Natural killer cell treated with Interleukin-12 subunit alpha and Interleukin-12 subunit beta and Interleukin-15 and Interleukin-18, amount 100 ng/mL, for 72 hours (primary cell): ENCODE measurements at places on chromosomes 5 and 9. TPM values are rescaled to one million over a fixed set of nuclear protein-coding genes. Genes with fewer than 3 reads are reported as not detected.

DNA sequence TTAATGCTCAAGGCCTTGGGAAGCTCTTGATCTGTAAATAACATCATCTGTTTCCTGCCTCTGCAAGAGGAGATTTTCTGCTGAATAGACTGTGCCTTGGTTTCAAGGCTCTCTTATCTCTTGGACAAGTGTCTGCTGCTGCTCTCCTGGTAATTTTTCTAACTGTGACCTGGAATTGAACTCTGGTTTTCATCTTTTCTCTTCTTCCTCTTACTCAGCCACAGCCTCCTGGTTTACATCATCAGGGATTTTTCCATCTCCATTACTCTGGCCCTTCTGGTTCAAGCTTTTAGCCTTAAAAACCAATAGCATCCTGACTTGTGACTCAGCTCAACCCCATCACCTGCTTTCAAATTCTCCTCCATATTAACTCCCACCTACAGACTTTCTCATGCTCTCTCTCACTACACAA, 49.6 kb upstream of the ITGA1 start:
- peaks cover 9% of the 10 kb centered on the region for H3K36me3 ChIP-seq
- peaks cover 30% of the 10 kb centered on the region for H3K4me1 ChIP-seq
- H3K4me3 ChIP-seq = peak overlapping the region; percentile 9
- H3K27me3 ChIP-seq = peaks cover 3% of the 10 kb centered on the region
- H3K27ac ChIP-seq = no peak overlapping the region

DNA sequence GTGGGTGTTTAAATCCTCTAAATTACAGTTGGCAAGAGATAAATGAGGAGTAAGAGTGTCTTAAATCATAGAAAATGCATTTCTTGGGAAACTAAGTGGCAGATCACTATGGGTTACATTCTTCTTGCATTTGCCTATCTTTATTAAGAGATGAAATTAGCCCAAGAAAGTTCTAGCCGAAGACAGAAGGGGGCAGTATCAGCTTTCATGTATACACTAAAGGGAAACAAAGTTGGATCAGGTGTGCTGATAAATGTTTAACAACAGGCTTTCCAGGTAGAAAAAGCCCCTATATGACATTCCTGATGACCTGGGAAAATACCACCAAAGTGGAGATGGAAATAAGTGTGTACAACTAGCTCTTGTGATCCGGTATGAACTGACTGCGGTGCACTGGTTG, 81.9 kb upstream of the TLR4 start:
- no peak overlapping the region for H3K27ac ChIP-seq
- H3K36me3 ChIP-seq = peaks cover 6% of the 10 kb centered on the region
- no peaks in the 10 kb centered on the region for H3K4me1 ChIP-seq
- H3K4me3 ChIP-seq = no peak overlapping the region

The SLC34A3 gene
- not detected for total RNA-seq

- H3K27me3 ChIP-seq = no peaks in the 10 kb centered on the region
- H3K4me1 ChIP-seq = peaks cover 32% of the 10 kb centered on the region
- no peaks in the 10 kb centered on the region for H3K36me3 ChIP-seq
- H3K27ac ChIP-seq = no peak overlapping the region
Observed at GRCh38 chr9:128720841-128721486, 3.0 kb downstream of the ZDHHC12 start.

GRCh38 chr5:180340856-180341255, 12.3 kb downstream of the GFPT2 start:
- H3K4me3 ChIP-seq = no peak overlapping the region
- no peak overlapping the region for H3K27ac ChIP-seq
- no peak for DNase-seq
- H3K36me3 ChIP-seq = no peaks in the 10 kb centered on the region
- peaks cover 14% of the 10 kb centered on the region for H3K27me3 ChIP-seq
- peaks cover 3% of the 10 kb centered on the region for H3K4me1 ChIP-seq

The NTRK2 gene
- total RNA-seq = 0.24 TPM

DNA sequence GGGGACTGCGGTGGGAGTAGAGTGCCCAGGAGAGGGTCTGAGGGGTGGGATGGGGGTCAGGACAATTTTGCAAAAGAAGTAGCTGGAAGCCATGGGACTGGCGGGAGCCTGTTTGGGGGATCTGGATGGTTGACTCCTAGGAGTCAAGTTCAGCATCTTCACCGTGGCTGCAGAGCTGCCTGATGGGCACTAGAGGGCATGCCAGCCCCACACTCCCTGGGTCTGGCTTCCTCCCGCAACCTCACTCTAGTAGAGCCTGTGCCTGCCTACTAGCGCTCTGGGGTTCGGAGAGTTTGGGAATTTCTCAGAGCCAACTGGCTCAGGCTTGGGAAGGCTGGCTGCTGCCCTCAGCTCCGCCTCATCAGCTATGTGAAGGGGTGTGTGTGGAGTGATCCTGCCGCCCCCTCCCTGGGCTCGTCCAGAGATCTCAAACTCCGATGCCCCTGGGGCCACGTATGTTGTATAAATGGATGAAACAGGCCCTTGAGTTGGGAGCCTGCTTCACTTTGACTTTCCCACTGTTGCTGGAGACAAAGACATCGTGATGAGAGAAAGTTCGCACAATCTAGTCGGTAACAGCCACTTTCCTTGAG, 10.8 kb downstream of the TSPAN17 start:
- H3K27me3 ChIP-seq = peaks cover 4% of the 10 kb centered on the region
- H3K4me1 ChIP-seq = peaks cover 38% of the 10 kb centered on the region
- H3K27ac ChIP-seq = no peak overlapping the region
- no peak for DNase-seq
- H3K4me3 ChIP-seq = peak overlapping the region; percentile 69
- H3K36me3 ChIP-seq = peaks cover 7% of the 10 kb centered on the region

The PAXX gene
- total RNA-seq = 118 TPM

- peaks cover 40% of the 10 kb centered on the region for H3K36me3 ChIP-seq
- no peak overlapping the region for H3K27ac ChIP-seq
- H3K4me1 ChIP-seq = peaks cover 20% of the 10 kb centered on the region
- no peak overlapping the region for H3K4me3 ChIP-seq
Observed at GRCh38 chr5:151132963-151133362, 24.6 kb downstream of the ANXA6 start.

DNA sequence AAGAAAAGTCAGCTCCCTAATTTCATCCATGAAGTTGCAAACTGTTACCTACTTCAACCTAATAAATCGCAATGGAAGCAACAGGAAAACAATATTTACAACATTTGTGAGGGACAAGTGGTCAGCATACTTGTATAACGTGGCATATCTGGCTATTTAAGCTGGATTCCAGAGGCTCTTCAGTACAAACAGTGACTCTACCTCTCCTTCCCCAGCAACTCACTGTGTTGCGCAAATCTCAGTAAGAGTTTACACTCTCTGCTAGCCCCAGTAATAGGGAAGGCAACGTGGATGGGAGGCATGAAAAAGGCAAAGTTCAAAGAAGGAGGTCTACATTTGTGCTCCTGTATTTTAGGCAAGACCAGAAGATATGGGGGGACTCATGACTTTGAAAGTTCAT, 18.9 kb upstream of the SEMA5A start:
- no peaks in the 10 kb centered on the region for H3K27me3 ChIP-seq
- H3K36me3 ChIP-seq = no peaks in the 10 kb centered on the region
- no peak overlapping the region for H3K27ac ChIP-seq
- no peaks in the 10 kb centered on the region for H3K4me1 ChIP-seq
- no peak for DNase-seq

DNA sequence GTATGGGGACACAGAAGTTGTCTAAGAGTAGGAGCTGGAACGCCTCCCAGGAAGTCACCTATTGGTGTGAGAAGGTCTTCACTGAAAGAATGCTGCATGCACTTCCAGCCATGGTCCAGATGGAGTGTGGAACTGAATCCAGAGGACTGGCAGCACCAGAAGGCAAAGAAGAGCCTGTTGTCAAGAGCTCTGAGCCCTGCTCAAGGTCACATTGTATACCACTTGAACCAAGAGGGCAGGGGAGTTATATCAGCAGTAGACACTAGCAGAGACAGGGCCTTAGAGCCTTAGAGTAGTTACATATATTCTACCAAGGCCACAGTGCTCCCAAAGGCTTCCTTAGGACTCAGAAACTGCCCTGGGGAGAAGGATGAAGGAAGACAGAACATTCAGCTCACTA, 130.8 kb upstream of the POC5 start:
- no peak for DNase-seq
- H3K27ac ChIP-seq = no peak overlapping the region
- H3K4me3 ChIP-seq = no peak overlapping the region
- H3K4me1 ChIP-seq = no peaks in the 10 kb centered on the region
- H3K36me3 ChIP-seq = no peaks in the 10 kb centered on the region

The C6 gene
- not detected for total RNA-seq

GRCh38 chr5:160363660-160364395, 6.6 kb downstream of the C1QTNF2 start:
- H3K36me3 ChIP-seq = no peaks in the 10 kb centered on the region
- H3K4me3 ChIP-seq = no peak overlapping the region
- DNase-seq = no peak
- no peak overlapping the region for H3K27ac ChIP-seq
- no peaks in the 10 kb centered on the region for H3K4me1 ChIP-seq
- peaks cover 13% of the 10 kb centered on the region for H3K27me3 ChIP-seq

- no peak for DNase-seq
- no peaks in the 10 kb centered on the region for H3K4me1 ChIP-seq
- H3K27ac ChIP-seq = no peak overlapping the region
- H3K4me3 ChIP-seq = no peak overlapping the region
- H3K27me3 ChIP-seq = peaks cover 9% of the 10 kb centered on the region
- no peaks in the 10 kb centered on the region for H3K36me3 ChIP-seq
Observed at GRCh38 chr5:50953290-50953689, 286.9 kb downstream of the PARP8 start.

GRCh38 chr5:29811914-29812679, 1381.4 kb upstream of the CDH6 start:
- peaks cover 6% of the 10 kb centered on the region for H3K36me3 ChIP-seq
- no peaks in the 10 kb centered on the region for H3K4me1 ChIP-seq
- no peak for DNase-seq
- H3K27me3 ChIP-seq = no peaks in the 10 kb centered on the region
- no peak overlapping the region for H3K4me3 ChIP-seq
- no peak overlapping the region for H3K27ac ChIP-seq

The CACNA1B gene
- total RNA-seq = 0.11 TPM

The CCL19 gene
- not detected for total RNA-seq

The FOXI1 gene
- total RNA-seq = 0.25 TPM

The CTSV gene
- not detected for total RNA-seq

- no peaks in the 10 kb centered on the region for H3K36me3 ChIP-seq
- no peaks in the 10 kb centered on the region for H3K4me1 ChIP-seq
- no peaks in the 10 kb centered on the region for H3K27me3 ChIP-seq
- no peak overlapping the region for H3K4me3 ChIP-seq
Observed at GRCh38 chr9:17185481-17186029, 50.7 kb downstream of the CNTLN start.

- H3K27ac ChIP-seq = no peak overlapping the region
- no peaks in the 10 kb centered on the region for H3K27me3 ChIP-seq
- H3K4me3 ChIP-seq = no peak overlapping the region
- H3K36me3 ChIP-seq = no peaks in the 10 kb centered on the region
- no peak for DNase-seq
Observed at GRCh38 chr9:90033028-90033650, 428.3 kb downstream of the GADD45G start.

GRCh38 chr9:113541019-113541900, 77.7 kb downstream of the RGS3 start:
- DNase-seq = peak; percentile 51
- no peak overlapping the region for H3K4me3 ChIP-seq
- peaks cover 55% of the 10 kb centered on the region for H3K4me1 ChIP-seq
- no peaks in the 10 kb centered on the region for H3K27me3 ChIP-seq
- peak overlapping the region; percentile 44 for H3K27ac ChIP-seq

GRCh38 chr5:102857076-102857818, 102.1 kb downstream of the PAM start:
- peak overlapping the region; percentile 28 for H3K4me3 ChIP-seq
- H3K27me3 ChIP-seq = no peaks in the 10 kb centered on the region
- peak overlapping the region; percentile 94 for H3K27ac ChIP-seq
- DNase-seq = no peak
- H3K4me1 ChIP-seq = peaks cover 66% of the 10 kb centered on the region
- H3K36me3 ChIP-seq = no peaks in the 10 kb centered on the region

The VLDLR gene
- total RNA-seq = 5.9 TPM

The RASGRF2 gene
- total RNA-seq = 2.3 TPM

The WDR38 gene
- not detected for total RNA-seq

- peaks cover 6% of the 10 kb centered on the region for H3K4me1 ChIP-seq
- H3K27ac ChIP-seq = no peak overlapping the region
- no peak overlapping the region for H3K4me3 ChIP-seq
- no peak for DNase-seq
Observed at GRCh38 chr5:73718762-73719161, 92.8 kb downstream of the ARHGEF28 start.

The KLF9 gene
- total RNA-seq = 4.0 TPM

DNA sequence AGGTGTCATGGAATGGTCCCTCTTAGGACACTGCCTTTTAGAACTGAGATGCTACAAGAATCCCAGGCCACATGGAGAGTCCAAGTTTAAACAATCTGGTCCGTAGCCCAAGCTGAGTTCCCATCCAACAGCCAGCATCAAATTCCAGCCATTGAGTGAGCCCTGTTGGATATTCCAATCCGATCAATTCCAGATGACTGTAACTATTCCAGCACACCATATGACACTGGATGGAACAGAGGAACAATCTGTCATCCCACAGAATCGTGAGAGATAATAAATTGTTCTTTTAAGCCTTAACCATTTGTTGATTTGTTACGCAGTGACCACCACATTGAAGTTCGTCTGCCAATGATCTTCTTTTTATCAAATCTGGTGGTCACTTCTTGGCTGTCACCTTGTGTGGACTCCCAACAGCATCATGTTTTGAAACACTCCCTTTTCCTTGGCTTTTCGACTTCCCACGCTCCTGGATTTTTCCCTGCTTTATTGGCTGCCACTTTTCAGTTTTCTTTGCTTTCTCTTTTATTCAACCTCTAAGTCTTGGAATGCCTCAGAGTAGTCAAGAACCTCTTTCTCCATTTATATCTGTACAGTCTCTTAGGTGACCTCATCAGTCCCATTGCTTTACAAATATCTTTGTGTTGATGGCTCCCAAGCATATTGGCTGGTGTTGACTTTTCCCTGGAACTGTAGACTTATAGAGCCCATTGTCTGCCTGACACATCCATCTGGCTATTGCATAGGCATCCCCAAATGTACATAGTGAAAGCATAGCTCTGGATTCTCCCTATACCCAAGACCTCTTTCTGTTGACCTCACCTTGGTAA, 46.1 kb downstream of the TNFSF15 start:
- H3K36me3 ChIP-seq = no peaks in the 10 kb centered on the region
- H3K4me1 ChIP-seq = peaks cover 17% of the 10 kb centered on the region
- H3K4me3 ChIP-seq = no peak overlapping the region
- no peak overlapping the region for H3K27ac ChIP-seq

GRCh38 chr9:109186857-109187520, 19.9 kb upstream of the FRRS1L start:
- no peaks in the 10 kb centered on the region for H3K4me1 ChIP-seq
- DNase-seq = no peak
- H3K27ac ChIP-seq = no peak overlapping the region
- H3K4me3 ChIP-seq = no peak overlapping the region

- DNase-seq = no peak
- no peak overlapping the region for H3K27ac ChIP-seq
- peaks cover 10% of the 10 kb centered on the region for H3K36me3 ChIP-seq
- no peak overlapping the region for H3K4me3 ChIP-seq
- H3K27me3 ChIP-seq = no peaks in the 10 kb centered on the region
Observed at GRCh38 chr5:31410089-31410488, 121.8 kb downstream of the DROSHA start.
